Nucleus accumbens (tissue), 56 donors: ENCODE measurements at places on chromosomes 6 and 20.
A peak's percentile ranks its signal among the peaks of the same experiment; 100 is the strongest.

GRCh38 chr6:34947561-34947960 is 58.5 kb downstream of the ANKS1A start:
- no peak for DNase-seq

GRCh38 chr6:156687789-156688619 is 89.2 kb upstream of the ARID1B start:
- DNase-seq = no peak

DNA sequence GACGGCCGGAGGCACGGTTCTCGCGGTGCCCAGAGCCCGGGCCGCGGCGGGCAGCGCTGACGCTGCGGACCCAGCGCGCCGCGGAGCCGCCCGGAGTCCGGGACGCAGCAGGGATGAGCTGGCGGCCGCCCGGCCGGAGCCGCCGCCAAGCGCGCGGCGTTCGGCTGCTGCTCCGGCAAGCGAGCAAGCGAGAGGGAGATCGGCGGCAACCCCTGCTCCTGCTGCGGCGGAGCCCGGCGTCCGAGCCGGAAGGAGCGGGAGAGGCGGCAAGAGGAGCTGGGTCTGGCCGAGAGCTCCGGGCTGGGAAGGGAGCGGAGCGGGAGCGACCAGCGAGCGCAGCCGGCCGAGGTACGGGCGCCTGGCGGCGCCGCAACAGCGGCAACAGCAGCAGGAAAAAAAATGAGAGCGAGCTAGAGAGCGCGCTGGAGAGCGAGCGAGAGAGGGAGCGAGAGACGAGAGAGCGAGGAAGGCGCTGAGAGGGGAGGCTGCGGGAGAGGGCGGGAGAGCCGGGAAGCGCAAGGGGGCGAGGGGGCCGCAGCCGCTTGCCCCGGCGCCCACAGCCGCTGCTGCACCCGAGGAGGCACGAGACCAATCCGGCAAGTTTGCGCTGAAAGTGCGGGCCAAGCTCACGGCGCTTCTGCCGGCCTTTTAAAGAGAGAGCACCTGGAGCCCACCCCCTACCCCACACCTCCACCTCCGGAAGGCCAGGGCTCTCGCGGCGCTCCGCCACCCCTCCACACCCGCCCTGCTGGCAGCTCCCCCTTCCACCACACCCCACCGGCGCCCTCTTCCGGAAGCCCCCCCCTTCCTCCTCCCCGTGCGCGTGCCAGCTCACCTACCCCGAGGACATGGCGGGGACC is 496 bp downstream of the GRM4 start:
- peak; percentile 48 for DNase-seq

GRCh38 chr6:26597821-26598220 is 1.1 kb downstream of the ABT1 start:
- DNase-seq = no peak

DNA sequence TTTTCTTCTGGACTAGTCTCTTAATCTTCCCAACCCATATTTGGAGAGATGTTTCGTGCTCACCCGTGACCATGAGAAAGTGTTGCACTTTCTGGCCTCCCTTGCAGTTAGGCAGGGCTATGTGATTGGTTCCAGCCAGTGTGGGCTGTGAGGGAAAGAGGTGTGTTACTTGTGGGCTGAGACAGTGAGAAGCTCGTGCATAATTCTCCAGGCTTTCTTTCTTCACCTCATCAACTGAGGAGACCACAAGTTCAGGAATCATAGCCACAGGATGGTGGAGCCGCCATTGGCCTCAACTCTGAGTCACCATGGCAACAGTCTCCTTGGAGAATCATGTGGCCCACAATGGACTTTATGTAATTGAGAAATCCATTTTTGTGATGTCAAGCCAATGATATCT is 57.5 kb upstream of the FUCA2 start:
- no peak for DNase-seq

- DNase-seq = no peak
Measured at GRCh38 chr6:147255948-147256674, 51.9 kb downstream of the STXBP5 start.

GRCh38 chr6:13272131-13273046 is 55.9 kb downstream of the TBC1D7 start:
- DNase-seq = no peak

- DNase-seq = no peak
Measured at GRCh38 chr6:5412017-5412416, 150.7 kb downstream of the FARS2 start.

DNA sequence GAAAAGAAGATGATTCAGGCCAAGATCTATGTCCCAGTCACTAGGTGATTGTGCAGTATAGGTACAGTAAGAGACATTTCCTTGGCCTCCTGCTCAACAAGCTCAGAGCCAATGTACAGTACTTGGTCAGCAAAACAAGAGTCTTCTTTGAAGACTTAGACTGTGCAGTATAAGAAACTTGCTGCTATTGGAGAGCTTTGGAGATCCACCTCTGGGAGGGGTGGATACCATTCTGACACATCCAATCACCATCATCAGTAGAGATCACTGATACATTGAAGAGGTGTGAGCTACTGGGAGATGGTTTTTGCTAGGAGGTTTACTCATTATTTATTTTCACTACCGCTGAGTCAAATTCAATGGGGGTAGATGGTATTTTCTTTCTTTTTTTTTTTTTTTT is 77.5 kb downstream of the UST start:
- no peak for DNase-seq

DNA sequence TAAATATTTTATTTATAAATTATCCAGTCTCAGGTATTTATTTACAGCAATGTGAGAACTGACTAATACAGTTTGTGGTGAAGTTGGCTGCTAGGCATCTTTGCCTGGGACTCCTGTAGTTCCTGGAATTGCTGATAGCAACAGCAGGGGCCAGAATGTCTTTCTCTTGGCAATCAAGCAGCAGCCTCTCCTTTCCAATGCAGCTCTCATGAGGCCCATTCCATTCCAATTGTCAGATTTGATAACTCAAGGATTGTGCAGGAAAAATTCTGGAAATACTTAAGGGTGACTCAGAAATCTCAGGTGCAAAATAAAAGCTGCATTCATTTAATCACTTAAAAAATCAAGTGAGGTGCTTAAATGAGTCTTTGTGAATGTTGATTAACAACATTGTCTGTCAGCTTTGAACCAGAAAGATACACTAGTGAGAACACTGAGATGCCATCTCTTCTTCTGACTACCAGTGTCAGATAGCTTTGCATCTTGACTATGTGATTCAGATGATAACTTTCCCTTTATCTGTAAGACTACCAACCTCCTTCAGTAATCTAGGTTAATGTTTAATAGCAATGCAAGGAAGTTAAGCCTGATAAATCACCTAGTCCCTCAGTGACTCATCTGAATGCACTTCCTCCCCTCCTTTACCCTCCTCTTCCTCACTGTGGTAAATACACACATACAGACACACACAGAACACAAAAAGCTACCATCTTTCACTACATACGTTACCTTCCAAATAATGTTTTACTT is 32.1 kb upstream of the COL21A1 start:
- DNase-seq = no peak
